ENCODE measurements at places on chromosomes 12 and 14.
A peak's percentile ranks its signal among the peaks of the same experiment; 100 is the strongest.

- DNase-seq: no peak
Observed at GRCh38 chr12:11753150-11753499, 103.7 kb downstream of the ETV6 start.

GRCh38 chr14:32835924-32836323 lies 102.8 kb upstream of the NPAS3 start:
- DNase-seq: no peak

- no peak for DNase-seq
Observed at GRCh38 chr12:116537101-116537904, 21.9 kb upstream of the MAP1LC3B2 start.

GRCh38 chr14:78141590-78141989 lies 28.6 kb upstream of the NRXN3 start:
- DNase-seq: no peak

DNA sequence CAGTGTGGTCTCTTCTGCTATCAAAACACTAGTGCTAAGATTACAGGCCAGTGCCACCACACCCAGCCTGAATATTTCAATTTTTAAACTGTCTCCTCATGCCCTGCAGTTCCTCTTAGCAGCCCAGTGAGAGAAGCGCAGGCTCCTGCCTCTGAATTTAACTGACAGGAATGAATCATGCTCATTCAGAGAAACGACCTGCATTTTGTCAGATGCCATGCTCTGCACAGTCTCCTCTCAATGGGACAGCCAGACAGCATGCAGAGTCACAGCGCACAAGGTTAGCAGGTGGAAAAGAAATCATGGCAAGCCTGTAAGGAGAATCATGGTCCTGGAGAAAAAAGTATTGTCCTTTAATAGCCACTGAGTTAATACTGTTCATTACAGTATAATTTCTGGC lies 691.0 kb upstream of the SEL1L start:
- DNase-seq: no peak

GRCh38 chr12:108337235-108338223 lies 1.6 kb downstream of the CMKLR1 start:
- DNase-seq: peak; percentile 58
